ENCODE measurements at places on chromosomes 1 and 21. TPM values are rescaled to one million over a fixed set of nuclear protein-coding genes. Genes with fewer than 3 reads are reported as not detected.

GRCh38 chr1:6385488-6386191 is 7.9 kb downstream of the ACOT7 start:
- DNase-seq, result no peak

GRCh38 chr1:36232212-36233095 is 8.2 kb downstream of the THRAP3 start:
- no peak for DNase-seq

DNA sequence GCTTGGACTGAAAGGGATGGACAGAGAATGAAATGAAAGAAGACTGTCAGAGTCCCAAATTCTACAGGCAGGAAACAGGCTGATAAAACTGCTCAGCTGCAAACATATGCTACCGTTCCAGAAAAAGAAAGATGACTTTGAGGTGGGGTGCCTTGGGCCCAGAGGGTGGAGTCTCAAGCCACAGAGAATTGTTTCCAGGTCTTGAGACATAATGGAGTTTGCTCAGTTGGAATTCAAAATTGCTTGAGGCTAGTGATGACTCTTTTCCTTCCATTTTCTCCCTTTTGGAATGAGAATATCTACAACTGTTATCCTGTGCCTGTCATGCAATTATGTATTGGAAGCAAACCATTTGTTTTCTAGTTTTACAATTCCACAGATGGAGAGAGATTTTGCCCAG is 23.6 kb upstream of the PSEN2 start:
- no peak for DNase-seq

HTR6 gene
- polyA plus RNA-seq, result 1.4 TPM

LCA5L gene
- 8.2 TPM for polyA plus RNA-seq

Measured in left renal pelvis (tissue), 4 donors.